ENCODE measurements at places on chromosomes 5 and 9.

- no peak for DNase-seq
Observed at GRCh38 chr9:135960411-135961276, 529 bp downstream of the UBAC1 start.

DNA sequence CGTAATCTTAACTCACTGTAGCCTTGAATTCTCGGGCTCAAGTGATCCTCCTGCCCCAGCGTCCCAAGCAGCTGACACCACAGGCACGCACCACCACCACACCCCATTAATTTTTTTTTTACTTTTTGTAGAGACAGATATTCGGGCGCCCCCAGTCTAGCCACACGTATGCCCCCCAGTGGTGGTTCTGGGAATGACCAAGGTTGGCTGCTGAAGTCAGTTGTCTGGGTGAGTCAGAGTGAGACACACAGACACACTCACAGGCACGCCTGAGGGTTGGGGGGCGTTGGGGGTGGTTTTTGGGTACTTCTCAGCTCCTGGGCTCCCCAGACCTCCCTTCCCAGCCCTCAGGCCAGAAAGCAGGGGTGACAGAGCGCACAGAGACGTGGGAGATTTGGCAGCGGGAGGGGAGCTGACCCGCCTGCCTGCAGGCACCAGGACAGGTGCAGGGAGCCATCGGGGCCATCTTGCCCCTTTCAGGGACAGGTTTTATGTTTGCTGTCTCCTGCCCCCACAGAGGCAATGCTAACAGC, 4.2 kb upstream of the ENTPD8 start:
- DNase-seq = peak; percentile 67

- no peak for DNase-seq
Observed at GRCh38 chr5:74075501-74076484, 449.8 kb downstream of the ARHGEF28 start.

DNA sequence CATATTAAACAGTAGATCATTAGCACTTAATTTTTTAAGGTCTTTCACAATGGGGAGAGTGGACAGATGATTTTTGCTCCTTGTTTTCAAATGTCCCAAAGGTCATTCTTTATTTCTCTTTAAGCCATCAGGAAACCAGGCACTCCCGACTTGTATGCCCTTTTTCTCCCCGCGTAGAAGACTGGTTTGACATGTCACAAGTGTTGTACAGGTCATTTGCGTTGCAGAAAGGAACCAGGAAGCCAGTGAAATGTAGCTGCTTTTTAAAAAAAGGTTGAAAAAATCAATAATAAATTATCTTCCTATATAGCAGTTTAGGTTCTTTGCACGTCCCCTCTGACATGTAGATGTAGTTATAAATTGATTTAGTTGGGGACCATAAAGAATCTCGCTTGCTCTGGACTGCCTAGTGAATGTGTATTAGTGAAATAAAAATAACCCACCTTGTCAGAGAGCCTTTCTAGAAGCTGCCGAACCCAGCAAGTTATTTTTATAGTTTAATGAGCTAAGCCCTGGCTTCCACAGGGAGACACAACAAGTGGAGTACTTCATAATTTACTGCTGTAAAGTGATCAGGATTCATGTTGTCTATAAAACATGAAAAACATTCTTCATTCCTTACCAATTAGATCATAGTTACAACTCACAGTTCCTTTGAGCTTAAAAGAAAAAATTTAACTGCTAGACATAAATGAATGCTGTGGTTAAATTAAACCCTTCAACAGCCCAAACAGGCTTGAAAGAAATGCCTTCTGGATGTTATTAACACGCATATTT, 404.6 kb downstream of the CSNK1G3 start:
- no peak for DNase-seq

GRCh38 chr5:165783024-165783423, 2277.6 kb downstream of the MAT2B start:
- DNase-seq = no peak

DNA sequence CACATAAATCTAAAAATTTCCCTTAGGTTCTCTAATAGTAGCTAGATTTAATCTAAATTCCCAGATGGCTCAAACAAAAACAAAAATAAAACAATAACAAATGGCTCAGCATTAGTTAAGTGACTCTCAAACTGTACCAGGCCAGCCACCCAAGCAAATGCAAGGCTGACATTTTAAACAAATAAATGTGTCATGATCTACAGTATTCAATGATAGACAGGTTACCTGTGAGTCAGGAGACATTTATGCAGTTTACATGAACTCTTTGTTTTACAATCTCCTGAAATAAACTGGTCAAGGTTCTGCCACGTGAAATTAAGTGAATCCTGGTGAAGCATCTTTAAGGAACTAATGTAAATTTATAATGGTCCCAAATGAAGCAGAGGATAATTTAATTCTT, 580.2 kb upstream of the PTPRD start:
- no peak for DNase-seq

- DNase-seq = no peak
Observed at GRCh38 chr9:86281593-86282076, 703 bp downstream of the ISCA1 start.

DNA sequence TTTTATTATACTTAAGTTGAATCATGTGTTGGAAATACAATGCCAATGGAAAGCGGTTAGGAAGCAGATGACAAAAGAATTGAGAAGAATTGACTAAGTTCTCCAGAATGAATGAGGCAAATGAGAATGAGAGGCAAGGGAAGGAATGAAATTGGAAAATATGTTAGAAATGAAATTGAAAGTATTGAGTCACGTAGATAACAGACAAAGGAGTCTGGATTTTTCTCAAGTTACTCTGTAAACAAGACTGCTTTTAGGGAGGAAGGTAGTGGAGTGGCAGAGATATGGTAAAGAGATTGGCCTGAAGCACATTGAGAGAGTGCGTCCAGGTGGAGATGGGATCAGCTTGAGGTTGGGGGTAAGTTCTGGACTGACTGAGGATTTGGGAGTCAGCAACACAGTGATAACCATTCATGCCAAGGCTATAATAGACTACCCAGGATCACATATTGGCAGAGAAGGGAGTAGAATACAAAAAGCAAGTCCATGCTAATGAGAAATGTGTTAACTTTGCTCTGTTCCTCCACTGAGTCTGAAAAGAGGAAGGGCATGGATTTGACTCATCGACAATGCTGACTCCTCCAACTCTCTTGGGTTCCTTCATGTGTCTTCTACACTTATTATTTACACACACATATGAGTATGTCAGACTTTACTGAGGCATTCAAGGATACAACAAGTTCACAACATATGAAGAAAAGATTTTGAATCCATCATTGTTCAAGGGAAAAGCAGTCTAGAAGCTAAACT, 814.2 kb upstream of the ZNF608 start:
- DNase-seq = no peak

GRCh38 chr9:2657427-2657826, 35.8 kb downstream of the VLDLR start:
- DNase-seq = no peak

- DNase-seq = no peak
Observed at GRCh38 chr9:86843206-86843605, 104.1 kb downstream of the GAS1 start.

DNA sequence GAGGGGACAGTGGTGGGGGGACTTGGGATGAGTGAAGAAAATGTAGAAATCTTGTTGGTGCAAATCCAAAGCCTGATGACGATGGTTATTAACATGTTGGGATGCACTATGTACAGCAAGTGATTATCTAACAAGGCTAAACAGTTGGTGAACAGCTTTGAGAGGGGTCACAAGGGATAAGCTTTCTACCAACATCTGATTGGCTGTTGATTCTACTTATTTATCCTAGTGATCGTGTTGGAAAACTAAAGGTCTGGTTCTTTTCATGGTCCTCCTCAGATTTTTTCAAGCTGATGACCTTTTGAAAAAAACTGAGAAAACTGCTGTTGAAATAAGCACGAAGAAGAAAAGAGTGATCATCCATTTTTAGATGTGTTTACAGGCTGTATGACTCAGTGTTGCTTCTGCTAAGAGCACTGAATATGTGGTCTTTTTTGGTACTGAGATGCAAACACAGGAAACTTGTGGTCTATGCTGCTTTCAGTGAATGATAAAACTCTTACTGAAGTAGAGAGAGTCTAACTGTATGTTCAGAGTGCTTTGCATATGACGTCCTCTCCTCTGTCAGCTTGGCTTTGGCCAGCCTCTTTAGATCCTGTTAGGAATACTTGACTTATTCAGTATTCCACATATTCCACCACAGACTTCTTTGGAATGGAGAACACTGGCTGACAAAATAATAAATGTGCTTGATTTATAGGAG, 174.8 kb downstream of the SLF1 start:
- no peak for DNase-seq

- DNase-seq = no peak
Observed at GRCh38 chr9:125085703-125086477, 57.4 kb downstream of the SCAI start.

DNA sequence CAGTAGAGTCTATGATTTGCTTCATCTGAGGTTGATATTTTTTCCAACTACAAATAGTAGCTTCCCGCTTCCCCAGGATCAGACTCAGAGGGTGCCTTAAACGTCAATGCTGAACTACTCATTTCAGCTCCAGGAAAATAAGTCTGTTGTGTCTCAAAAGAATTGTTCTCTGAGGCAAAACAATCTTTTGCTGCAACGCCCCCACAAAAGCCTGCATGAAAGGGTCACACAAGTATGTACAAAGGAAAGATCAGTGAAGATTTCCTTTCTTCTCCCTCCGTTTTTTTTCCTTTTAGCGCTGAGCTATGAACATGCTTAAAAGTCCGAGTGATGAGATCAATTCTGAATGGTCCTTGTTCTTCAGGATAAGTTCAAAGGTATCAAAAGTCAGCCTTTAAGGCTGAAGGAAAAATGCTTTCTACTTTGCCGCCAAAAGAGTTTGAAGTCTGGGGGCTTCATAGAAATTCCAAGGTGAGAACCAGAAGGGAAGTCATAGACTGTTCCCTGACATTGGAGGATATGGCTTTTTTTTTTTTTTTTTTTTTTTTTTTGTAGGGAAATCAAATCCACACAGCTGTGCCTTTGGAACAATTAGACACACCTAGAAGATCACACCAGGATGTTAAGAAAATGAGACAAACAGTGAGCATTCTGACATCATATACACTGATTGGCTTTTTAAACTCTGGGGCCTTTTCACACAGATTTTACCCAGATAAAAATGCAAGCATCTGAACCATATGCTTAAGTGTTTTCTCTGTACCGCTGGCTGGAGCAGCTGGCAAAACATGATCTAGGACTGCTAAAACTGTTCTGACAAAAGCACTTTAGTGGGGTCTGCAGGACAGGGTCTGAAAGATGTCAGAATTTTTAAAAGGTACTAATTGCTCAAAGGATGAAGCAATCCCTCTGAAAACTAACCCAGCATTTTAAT, 329.3 kb downstream of the ENC1 start:
- no peak for DNase-seq

DNA sequence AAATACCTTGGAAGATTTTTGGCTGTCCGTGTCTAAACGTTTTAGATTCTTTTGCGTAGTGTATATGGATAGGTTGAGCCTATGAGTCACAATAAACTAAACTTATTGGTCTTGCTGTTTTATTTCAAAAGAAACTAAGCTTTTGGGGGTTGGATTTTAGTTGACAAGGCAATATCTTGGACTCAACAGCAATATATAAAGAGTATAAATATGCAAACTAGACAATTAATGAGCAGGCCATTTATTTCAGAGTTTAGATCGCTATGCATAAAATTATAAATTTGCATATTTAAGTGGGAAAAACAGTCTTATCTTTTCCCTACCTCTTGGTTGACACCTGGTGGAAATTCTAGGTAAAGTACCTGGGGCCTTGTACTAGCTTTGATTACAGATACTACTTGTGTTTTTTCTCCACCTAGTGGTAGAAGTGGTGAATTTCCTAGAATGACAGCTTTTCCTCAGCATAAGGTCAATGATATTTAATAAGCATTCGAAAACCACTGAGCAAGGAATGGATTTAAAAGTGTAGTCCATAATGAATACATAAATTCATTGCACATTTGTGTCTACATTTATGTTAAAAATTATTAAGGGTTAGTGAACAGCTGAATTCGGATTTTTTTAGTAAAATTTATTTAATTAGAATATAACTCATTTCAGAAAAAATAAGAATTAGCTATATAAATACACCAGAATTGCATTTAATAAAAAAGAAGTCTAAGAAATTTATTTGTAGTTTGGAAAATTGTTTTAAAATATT, 1.7 kb upstream of the ARRDC3 start:
- no peak for DNase-seq

DNA sequence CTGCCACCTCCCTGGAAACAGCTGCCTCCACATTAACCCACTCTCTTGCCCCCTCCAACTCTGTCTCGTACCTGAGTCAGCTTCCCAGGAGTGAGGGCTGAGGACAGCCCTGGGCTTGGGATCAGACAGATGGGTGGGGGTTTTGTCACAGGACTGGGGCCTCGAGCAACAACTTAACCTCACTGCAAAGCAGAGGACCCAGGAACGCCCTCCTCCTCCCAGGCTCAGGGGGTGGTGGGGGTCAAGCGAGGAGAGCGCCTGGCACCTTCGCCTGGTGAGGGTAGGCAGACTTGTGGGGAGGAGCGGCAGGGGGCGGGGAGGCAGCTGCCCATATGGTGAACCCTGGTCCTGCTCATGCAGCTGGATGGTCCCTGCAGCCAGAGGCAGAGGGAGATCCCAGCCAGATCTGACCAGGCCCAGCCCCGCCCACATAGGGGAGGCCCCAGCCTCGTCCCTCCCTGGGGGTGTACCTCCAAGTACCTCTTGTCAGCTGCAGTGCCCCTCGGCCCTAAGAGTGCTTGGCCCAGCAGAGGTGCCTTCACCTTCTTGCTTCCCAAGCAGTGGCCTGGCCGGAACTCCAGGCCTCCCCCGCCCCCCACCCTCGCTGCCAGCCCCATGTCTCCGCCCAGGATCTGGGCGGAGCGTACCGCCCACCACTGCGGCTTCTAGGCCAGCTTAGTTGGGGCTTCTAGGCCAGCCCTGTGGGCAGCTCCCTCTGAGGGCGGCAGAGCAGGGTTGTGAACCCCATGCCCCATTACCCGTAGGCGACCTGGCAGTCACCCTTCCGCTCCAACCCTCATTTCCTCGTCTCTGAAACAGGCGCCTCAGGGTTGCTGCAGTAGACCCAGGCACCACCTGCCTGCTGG, at the start of gene SARDH:
Gene SARDH (minus strand): TSS at position 579 of the 866 bp plus-strand sequence. CDS start 4,179 bp downstream, outside the sequence.
- DNase-seq = no peak

GRCh38 chr9:99557816-99558215, 263.9 kb upstream of the NR4A3 start:
- DNase-seq = no peak

GRCh38 chr5:143737062-143737461, 74.9 kb upstream of the HMHB1 start:
- no peak for DNase-seq

GRCh38 chr5:59066367-59067163, 483.7 kb downstream of the RAB3C start:
- DNase-seq = no peak

DNA sequence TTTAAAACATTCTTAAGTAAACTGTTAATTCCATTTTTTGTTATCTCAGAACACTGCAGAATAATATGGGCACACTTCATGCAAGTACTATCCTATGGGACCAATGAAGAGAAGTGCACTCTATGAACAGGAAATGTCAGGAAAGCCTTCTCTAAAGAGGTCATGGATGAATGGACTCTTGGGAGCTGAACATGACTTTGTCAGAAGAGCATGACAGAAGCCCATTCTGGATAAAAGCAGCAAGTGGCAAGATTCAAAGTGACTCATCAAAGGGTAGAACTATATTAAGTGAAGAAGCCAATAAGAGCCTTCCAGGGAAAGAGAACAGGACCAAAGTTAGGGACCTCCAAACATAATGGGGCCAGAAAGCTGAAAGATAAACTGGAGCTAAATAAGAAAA, 94.0 kb downstream of the RAPGEF6 start:
- no peak for DNase-seq

- DNase-seq = no peak
Observed at GRCh38 chr9:14978022-14979000, 68.1 kb upstream of the FREM1 start.

Measured in activated CD8-positive, alpha-beta memory T cell treated with anti-CD3 and anti-CD28 coated beads for 1 hour (primary cell).